ENCODE measurements at places on chromosomes 3 and 15. TPM values are rescaled to one million over a fixed set of nuclear protein-coding genes. Genes with fewer than 3 reads are reported as not detected.

BFSP2 gene
- not detected for total RNA-seq

KBTBD12 gene
- total RNA-seq, result 1.8 TPM

GRCh38 chr15:46701346-46701745, 1016.0 kb upstream of the SEMA6D start:
- no peak overlapping the region for H3K27ac ChIP-seq
- no peaks in the 10 kb centered on the region for H3K27me3 ChIP-seq
- H3K36me3 ChIP-seq, result no peaks in the 10 kb centered on the region
- no peaks in the 10 kb centered on the region for H3K4me1 ChIP-seq

NR1I2 gene
- not detected for total RNA-seq

Data from stomach (tissue), 19 donors.